ENCODE measurements at places on chromosomes 12 and 14. TPM values are rescaled to one million over a fixed set of nuclear protein-coding genes. Genes with fewer than 3 reads are reported as not detected.

The VTI1B gene
- 41.1 TPM for total RNA-seq

The TAS2R30 gene
- total RNA-seq = 0.78 TPM

The CEP170B gene
- 12.9 TPM for total RNA-seq

The SOAT2 gene
- total RNA-seq = not detected

The RD3L gene
- total RNA-seq = not detected

The ZNF605 gene
- total RNA-seq = 7.9 TPM

The ERBB3 gene
- total RNA-seq = 0.64 TPM

The PLXNC1 gene
- total RNA-seq = 1.7 TPM

The NYNRIN gene
- 33.2 TPM for total RNA-seq

The ACSM4 gene
- not detected for total RNA-seq

The CACNA1C gene
- total RNA-seq = 4.3 TPM

The PLA2G1B gene
- total RNA-seq = not detected

The HOXC5 gene
- 0.39 TPM for total RNA-seq

The GPX2 gene
- total RNA-seq = not detected

The LUM gene
- 299 TPM for total RNA-seq
